ENCODE measurements at places on chromosomes 6 and 20.

GRCh38 chr6:109336221-109336961 is 45.9 kb downstream of the CD164 start:
- DNase-seq, result no peak

- DNase-seq, result no peak
Measured at GRCh38 chr6:34957231-34957783, 68.3 kb downstream of the ANKS1A start.

DNA sequence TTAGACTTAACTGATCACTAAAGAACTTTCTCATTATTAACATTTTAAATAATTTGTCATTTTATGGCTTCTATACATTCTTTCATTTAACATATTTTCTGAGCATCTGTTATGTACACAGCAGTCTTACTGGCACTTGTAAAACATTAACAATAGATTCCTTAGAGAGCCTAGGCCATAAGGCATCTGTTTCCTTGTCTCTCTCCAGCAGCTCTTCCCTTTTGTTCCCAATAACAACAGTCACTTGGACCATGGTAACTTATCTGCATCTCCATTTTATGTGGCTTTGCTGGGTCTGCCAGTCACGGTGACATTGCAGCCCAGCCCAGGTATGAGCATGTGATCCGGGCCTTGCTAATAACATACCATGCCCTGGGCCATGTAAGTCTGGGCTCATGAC is 11.7 kb upstream of the TASP1 start:
- no peak for DNase-seq

GRCh38 chr20:53848304-53848703 is 222.1 kb downstream of the BCAS1 start:
- no peak for DNase-seq

GRCh38 chr6:96878143-96878542 is 19.5 kb downstream of the NDUFAF4 start:
- no peak for DNase-seq

- no peak for DNase-seq
Measured at GRCh38 chr6:111710439-111710838, 104.8 kb upstream of the TRAF3IP2 start.

DNA sequence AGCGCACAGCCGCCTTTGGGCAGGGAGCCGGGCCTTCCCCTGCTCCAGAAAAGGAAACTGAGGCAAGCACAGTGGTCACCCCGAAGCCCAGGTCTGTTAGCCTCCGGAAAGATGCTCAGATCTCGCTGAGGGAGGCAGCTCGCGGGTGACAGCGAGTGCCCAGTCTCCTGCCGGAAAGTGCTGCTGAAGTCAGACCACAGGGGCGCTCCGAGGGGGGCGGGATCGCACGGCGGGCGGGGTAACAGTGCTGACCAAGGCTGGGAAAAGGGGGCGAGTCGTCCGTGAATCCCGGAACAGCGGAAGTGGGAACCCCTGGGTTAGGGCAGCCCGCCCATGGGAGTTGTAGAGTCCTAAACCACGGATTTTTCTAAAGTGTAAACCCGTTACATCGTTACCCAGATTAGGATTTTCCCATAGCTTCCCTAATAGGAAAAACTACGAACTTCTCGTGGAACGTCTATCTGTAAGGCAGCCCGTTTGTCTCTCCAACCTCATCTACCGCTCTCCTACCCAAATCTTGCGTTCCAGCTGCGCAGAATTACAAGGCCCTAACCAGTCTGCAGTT is 504 bp downstream of the VPS16 start:
- no peak for DNase-seq

DNA sequence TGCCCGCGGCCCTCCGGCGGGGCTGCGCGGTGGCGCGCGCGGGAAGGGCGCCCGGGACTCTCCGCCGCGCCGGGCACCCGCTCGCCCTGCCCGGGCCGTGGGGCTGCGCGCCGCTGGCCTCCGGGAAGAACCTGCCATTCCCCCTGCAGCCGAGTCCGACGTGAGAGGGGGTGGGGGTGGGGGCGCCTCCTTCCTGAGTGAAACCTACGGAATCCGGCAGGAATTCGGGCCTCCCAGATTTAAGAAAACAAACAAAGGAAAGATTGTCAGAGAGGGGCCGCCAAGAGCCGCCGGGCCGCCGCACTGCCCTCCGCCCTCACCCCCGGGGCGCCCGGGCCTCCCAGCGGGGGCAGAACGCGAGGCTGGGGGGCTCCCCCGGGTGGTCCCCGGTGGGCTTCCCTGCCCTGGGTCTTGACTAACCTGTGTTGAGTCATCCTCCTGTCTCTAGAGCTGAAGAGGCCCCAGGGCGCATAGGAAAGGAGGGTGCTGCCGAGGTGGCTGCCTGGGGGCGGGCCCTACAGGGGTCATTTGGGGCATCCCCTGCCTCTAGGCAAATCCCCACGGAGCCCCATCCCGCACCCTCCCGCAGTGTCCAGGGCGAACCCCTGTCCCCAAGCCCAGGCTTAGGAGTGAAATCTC is 42.2 kb upstream of the FOXP4 start:
- no peak for DNase-seq

- DNase-seq, result no peak
Measured at GRCh38 chr20:16245879-16246278, 327.4 kb downstream of the KIF16B start.

GRCh38 chr20:18904624-18905023 is 91.0 kb downstream of the SCP2D1 start:
- no peak for DNase-seq

DNA sequence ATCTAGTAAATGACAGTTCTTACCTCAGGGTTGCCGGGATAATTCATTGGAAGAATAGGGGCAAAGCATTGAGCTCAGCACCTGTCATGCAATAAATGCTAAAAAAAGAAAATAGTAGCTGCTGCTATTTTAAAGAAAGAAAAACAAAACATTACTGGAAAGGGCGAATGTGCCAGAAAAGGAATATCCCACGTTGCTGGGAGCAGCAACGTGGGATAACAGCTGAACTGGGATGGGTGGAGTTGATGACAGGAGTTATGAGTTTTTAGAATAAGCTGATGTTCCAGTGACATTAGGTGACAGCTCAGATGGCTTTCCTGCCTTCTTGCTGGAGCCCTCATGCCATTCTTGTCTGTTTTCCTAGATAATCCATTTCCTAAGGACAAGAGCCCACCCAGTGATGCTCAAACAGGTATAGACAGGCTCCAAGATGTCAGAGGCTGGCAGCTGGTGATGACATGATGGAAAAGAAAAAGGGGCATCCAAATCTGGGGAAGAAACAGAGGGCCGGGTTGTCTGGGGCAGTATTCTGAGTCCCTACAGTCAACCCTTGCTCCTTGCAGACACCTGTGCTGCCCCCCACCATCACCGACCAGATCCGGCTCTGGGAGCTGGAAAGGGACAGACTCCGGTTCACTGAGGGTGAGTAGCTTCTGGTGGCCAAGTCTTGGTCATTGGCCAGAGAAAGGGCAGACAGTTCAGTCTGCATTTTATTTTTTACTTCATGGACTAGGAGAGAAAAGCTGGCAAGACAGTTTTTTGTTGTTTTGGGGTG is 1.1 kb upstream of the VARS2 start:
- DNase-seq, result no peak

DNA sequence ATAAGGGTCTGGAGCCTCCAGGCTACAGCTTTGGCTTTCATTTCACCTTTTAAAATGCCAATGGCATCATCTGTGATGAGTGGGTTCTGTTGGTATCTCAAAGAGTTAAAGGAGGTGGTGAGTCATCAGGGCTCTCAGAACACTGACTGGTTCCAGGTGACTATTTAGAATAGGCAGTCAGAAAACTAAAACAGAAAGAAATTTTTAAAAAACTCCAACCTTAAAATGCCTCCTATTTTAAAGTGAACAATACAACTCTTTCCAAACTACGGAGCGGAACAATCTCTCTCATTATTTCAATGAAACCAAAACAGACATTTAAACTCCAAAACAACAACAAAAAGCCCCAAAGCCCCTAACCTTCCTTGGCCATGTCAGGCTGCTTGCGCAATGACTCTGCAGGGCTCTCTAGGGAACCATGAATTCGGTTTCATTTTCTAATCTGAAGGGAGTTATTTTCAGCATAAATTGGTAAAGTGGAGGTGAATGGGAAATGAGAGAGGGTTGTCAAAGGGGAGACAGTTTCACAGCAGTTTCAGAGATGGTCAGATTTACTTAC is 194.9 kb downstream of the KIF6 start:
- DNase-seq, result no peak

DNA sequence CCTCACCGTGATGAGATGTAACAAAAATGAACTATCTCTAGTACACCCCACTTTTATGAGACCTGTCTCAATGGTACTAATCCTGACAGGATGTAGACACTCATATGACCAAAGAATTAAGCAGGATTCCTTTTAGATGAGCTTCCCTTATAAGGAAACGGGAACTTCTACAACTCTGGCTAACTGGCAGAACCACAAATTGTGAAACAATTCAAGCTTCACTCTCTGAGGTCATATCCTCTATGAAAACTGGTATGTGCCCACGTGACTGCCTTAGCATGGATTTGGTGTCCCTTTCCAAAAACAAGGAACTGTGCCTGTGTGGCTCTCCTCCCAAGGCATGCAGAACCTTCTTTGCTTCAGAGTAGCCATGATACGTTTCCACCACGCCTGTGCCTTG is 14.1 kb upstream of the CPNE5 start:
- no peak for DNase-seq

- DNase-seq, result no peak
Measured at GRCh38 chr20:42603655-42604054, 586.1 kb downstream of the PTPRT start.

DNA sequence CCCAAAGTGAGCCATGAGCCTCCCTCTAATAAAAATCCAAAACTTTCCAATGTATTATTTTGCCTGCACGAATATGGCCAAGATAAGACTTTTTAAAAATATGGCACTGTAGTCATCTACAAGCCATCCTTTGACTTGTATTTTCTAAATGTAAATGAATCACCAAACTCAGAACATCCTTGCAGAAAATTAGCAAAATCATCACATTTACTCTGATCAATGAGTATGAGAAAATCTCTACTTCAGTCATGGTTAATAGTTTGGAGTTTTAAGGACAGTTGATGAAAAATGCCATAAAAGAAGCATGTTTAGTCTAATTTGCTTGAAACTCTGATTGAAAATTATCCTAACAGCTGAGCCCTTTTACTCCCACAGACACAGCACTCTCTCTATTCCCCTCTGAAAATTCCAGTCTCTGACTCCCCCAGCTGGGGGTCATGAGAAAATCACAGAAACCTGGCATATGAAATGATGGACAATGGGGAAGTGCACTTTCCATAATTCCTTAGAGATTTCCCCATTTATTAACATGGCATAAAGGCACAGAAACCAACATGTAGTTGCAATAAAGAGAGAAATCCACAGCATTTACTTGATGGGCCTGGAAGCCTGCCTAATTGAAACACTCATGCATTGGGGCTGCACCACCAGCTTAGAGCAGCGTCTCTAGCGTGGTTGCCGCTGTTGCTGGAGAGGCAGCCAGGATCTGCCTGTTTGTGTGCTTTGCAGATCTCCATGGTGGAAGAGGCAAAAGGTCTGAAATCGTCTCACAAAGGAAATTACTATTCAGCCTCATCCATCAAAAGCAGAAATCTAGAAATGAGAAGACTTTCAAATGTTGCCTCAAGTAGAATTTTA is 214.0 kb downstream of the WDR27 start:
- DNase-seq, result no peak

DNA sequence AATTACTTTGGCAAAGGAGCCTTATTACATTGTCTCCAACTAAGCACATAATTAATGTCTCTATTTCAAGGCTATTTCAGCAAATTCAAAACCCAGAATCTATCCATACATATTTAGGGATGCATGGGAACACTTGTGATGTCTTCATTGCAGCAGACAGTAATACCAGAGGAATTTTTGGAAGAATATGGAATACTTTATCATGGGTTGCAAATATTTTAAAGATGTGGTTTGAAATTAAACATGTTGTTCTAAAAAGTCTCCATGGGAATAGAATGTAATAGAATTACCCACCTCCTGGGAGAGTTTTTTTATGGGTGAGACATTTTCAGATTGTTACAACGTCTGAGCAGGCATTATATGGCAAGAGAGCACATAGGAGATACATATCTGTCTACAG is 170.8 kb downstream of the KCNQ5 start:
- no peak for DNase-seq

GRCh38 chr6:132481189-132481588 is 31.7 kb downstream of the STX7 start:
- no peak for DNase-seq

DNA sequence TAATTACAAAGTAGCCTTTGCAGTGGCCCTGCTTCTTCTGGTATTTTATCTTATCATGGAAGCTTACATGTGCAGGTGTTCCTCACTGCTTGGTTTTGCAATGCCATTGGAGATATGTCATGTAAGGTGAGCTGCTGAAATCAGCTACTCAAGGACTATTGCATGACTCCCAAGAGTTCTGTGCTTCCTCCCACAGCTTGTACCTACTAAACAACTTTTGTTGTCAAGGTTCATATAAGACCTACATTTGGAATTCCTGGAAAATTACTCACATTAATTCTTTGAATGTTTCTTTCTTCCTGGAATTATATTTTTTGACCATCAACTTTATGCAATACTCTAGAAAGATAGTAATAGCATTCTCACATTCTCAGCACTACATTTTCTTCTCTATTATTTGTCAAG is 427.5 kb upstream of the HSF2 start:
- no peak for DNase-seq

DNA sequence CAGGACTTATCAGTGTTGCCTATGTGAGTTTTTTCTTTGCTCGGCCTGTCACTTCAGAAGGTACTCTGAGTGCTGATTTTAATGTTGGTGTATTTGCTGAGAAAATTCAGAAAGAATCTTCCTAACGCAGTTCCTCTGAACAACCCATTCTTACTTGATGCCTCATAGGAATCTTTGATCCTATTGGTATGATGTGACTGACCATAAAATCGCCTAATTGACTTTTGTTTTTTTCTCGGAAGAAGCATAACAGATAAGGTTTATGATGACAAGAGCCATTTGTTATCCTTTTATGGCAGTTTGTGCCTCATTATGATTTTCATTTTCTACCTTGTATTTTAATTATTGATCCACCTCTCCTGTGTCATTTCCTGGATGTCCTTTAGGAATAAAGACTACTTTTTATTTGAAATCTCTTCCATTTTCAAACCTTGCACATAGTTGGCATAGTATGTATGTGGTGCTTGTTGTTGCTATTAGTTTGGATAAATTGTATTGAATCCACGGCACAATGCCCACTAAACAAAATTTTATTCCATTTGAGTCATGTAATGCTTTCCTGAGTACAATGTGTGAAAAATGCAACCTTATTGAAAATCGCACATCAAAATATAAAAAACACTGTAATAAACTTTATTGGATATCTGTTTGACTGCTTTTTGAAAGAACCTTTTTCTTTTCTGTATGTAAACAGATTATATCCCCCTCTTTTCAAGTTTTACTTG is 37.3 kb downstream of the LRRC1 start:
- no peak for DNase-seq
